Stimulated activated CD8-positive, alpha-beta memory T cell treated with anti-CD3 and anti-CD28 coated beads, Interleukin-2, amount 100 ng/mL, for 1 hour (primary cell): ENCODE measurements at places on chromosomes 12 and 14.

- peak; percentile 86 for DNase-seq
Observed at GRCh38 chr12:132710405-132711079, at the start of gene PGAM5. TSS of gene PGAM5 (plus strand) at chr12:132710842. CDS start at chr12:132710877, 35 bp downstream.

DNA sequence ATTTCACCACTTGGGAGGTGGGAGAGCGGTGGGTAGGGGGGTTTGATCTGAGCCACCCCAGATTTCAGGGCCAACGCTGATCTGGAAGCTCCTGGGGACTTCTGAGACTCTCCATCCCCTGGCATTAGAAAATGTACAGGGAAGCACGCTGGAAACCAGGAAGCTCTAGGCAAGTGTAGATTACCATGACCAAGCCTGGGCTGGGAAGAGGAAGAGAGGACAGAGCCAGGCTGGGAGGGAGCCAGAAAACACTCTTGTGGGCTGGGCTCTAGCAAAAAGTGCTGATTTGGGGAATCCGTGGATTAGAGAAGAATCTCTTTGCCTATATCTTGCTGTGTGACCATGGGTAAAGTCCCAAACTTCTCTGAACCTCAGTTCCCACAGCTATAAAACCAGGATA, 236.7 kb downstream of the BCL11B start:
- no peak for DNase-seq

GRCh38 chr12:106074361-106074705, 64.4 kb downstream of the NUAK1 start:
- DNase-seq = no peak

DNA sequence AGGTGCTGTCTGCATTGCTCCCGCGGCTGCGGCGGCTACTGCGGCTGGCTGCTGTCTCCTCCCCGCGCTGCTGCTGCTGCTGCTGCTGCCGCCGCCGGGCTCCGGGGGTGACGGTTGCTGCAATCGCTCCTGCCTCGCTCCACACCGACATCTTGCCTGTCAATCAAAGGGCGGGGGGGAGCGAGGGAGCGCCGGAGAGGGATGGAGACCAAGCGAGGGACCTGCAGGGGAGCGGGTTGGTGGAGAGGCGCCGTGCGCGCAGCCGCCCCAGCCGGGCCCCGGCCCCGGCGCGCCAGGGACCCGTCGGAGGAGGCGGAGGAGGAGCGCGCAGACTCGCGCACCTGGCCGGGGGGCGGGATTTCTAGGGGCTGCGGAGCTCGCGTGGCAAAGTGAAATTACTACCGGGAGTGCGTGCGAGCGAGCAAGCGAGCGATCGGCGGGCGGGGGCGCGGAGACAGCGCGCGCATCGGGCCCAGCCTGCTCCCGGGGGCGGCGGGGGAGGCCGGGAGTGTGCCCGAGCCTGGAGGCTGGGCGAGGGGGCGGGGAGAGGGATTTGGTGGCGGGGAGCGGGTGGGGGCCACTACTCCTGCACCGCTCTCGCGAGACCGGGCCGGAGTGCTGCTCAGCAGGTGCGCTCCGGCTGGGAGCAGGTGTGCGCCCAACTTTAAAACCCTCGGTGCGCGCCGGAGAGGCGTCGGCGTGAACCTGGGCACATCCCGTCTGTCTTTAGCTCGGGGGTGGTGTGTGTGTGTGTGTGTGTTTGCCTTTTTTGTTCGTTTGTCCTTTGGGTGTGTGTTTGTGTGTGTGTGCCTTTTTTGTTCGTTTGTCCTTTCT, at the start of gene KSR2:
KSR2 (minus strand) TSS at position 165 of the 834 bp plus-strand sequence. CDS start 735 bp downstream, outside the sequence.
- DNase-seq = no peak

GRCh38 chr14:64720131-64720576, 15.9 kb downstream of the PLEKHG3 start:
- no peak for DNase-seq

DNA sequence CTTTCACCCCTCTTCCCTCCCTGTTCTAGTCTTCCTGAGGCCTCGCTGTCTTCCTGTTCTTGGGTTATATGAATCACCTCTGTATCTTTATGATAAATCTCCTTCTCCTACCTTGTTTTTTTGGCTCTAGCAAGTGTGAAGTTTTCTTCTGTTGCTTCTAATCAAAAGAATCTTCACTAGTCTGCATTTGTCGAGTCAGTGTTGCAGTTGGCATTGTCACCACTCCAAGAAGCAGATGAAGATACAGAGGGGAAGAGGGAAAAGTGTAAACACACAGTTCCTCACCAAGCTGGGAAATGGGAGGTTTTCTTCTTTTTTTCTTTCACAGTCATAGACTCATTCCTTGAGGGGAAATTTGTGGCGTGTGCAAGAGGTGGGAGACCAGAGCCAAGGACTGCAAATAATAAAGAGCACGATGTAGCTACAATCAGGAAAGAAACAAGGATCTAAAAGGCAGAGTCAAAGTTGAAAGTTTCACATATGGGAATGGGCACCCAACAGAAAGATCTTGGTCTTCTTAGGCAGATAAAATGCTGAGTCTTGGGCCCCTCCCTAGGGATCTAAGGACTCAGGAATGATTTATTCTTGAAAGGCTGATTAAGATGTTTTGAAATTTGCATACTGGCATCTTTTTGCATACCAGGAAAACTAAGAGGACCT, 22.2 kb upstream of the PRICKLE1 start:
- DNase-seq = no peak

GRCh38 chr12:104747330-104747729, 210.8 kb downstream of the SLC41A2 start:
- DNase-seq = no peak

DNA sequence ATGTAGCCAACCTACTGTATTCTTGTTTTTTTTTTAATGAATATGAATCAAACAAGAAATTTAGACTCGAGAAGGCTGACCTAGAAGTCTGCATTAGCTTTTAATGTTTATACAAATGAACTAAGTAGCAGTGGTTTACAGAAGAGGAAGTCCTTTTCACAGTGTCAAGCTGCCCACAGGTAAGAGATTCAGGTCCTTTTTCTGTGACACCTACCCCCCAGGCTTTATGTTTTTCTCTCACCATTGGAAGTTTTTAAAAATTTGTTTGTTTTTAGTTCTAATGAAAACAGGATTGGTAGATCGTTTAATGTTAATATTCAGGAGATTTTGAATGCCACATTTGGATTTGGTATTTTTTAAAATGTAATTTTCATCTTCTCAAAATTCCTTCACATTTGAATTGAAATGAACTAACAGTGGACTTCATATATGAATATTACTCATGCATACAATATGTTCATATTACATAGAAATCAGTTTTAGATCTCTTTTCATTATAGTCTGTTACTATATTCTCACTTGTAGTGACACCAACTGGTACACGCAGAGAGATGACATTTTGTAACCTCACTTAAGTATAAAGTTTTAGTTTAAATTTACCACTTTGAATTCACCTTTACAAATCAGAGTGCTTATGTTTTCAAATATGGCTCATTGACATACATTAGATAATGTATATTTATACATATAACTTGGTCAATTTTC, 29.7 kb downstream of the ATF7IP start:
- no peak for DNase-seq

DNA sequence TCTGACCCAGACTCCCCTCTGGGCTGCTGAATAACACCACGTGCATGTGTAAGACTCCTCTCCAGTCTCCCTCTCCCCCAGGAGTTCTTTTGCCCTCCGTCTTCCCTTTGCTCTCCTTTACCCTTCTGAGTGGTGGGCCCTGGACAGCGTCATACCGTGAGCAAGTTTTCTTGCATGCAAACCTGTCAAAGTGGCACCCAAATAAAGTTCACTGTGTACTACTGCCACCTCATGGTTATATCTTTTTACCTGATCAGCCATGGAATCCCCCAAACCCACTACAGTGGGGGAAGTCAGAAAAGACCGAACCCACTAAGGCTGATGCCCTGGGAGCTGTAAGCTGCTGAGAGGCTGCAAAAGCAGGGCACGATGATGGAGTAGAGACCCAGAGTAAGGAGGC, 131.1 kb upstream of the VRK1 start:
- DNase-seq = no peak

- DNase-seq = no peak
Observed at GRCh38 chr12:50723865-50724264, 40.0 kb upstream of the ATF1 start.

- DNase-seq = no peak
Observed at GRCh38 chr12:106118-106591, 39.6 kb downstream of the IQSEC3 start.

GRCh38 chr14:59849411-59850130, 21.0 kb downstream of the RTN1 start:
- no peak for DNase-seq

DNA sequence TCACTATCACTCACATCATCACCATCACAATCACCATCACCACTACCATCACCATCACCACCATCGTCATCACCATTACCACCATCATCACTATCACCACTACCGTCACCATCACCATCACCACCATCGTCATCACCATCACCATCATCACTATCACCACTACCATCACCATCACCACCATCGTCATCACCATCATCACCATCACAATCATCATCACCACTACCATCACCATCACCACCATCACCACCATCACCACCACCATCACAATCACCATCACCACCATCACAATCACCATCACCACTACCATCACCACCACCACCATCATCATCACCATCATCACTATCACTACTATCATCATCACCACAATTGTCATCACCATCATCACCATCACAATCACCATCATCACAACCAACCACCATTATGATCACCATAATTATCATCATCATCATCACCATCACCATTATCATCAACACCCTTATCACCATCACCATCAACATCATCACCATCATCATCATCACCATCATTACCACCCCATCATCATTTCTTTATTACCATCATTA, 90.8 kb downstream of the DICER1 start:
- DNase-seq = no peak

- DNase-seq = no peak
Observed at GRCh38 chr14:104424406-104425072, 155.0 kb upstream of the C14orf180 start.

- DNase-seq = no peak
Observed at GRCh38 chr12:356276-356988, 32.7 kb downstream of the KDM5A start.

- DNase-seq = no peak
Observed at GRCh38 chr14:68791078-68791901, 1.6 kb downstream of the ZFP36L1 start.

DNA sequence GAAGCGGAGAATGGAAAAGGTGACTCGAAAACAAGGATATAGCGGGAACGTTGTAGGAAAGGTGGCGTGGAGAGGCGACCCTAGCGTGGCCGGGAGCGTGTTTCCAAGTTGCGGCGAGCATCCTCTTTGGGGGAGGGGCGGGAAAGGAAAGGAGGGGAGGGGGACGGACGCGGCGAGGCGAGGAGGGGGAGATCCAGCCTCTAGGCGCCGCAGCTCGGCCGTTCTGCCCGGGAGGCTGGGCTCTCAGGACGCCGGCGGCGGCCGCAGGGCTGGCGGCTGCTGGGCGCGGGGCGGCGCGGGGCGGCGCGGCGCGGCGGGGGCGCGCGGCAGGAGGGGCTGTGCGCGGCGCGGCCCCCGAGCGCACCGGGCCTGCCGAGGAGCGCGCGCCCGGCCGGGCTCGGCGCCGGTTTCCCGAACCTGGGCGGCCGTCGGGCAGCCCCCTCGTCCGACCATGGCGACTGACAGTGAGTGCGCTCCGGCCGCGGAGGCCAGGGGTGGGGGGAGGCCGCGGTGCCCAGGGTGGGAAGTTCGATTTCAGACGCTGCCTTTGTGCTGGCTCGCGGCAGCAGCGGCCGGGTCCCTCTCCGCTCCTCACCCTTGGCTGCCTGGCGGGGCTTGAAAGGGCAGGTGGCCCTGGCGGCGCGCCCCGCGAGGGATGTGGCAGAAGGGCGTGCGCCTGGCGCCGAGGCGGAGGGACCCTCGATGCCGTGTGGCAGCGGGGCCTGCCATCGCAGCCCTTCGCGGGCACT, 50.3 kb downstream of the SNAPC1 start:
- no peak for DNase-seq

GRCh38 chr12:25041006-25041741, 92.3 kb upstream of the BCAT1 start:
- no peak for DNase-seq

GRCh38 chr12:89621521-89621920, 87.1 kb downstream of the ATP2B1 start:
- no peak for DNase-seq

- DNase-seq = no peak
Observed at GRCh38 chr14:51460011-51460410, 191.7 kb upstream of the FRMD6 start.

DNA sequence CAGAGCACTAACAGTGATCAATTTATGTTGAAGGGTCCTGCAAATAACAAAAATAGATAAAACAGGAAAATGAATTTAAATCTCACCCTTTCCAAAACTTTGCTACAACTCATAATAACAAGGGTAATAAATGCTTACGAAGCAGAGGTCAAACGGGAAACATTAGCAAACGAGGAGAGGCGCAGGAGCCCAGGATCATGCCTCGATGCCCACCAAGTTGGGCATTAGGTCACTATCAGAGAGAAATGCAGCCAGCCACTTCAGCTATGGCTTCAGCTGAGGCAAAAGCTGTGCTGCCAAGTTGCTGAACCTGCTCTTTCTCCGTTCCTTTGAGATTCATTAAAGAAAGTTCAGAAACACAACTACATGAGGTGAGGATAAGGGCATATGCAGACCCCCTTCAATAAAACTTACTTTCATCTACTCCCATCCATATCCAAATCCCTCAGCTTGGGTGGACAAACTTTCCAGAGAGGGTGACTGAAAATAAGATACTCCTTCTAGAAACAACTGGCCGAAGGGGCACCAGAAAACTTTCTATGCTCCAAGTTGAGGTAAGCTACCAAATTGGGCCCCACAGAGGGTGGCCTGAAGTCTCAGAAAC, 7.9 kb downstream of the NKX2-1 start:
- no peak for DNase-seq

DNA sequence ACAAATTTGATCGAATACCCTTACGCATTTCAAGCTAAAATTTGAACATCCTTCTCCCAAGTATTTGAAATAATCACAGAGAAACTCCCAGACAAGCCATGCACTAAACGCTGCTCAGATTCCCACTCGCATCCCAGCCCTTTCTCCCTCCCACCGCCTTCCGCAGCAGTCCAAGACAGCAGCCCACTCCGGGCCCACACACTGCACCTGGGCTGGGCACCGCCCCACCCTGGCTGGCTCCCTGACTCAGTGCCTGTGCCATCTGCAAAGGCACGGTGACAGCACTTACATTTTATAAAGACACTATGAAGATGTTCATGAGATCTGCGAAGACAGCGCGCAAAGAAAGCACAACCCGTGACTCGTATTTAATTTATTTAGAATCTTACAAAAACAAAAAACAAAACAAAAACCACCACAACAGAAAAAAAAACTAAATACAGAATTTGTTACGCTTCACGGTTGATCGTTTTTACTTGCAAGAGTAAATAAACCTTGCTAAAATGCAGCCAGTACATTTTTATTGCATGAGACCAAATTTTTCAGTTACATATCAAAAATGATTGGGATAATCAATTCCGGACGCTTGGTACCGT, 17.2 kb upstream of the CDK2AP1 start:
- no peak for DNase-seq

DNA sequence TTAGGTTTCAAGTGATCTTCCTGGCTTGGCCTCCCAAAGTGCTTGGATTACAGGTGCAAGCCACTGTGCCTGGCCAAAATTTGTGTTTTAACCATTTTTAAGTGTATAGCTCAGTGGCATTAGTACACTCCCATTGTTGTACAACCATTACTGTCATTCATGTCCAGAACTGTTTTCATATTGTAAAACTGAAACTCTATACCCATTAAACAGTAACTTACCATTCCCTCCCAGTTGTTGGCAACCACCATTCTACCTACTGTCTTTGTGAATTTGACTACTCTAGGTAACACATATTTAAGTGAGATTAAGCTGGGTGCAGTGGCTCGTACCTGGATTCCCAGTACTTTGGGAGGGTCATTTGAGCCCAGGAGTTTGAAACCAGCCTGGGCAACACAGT, 67.3 kb upstream of the KCNH3 start:
- DNase-seq = no peak

- DNase-seq = no peak
Observed at GRCh38 chr12:81499809-81500208, 259.3 kb downstream of the PPFIA2 start.

GRCh38 chr12:92648242-92649031, 54.4 kb upstream of the PLEKHG7 start:
- no peak for DNase-seq
